ENCODE measurements at places on chromosomes 1 and 21.

GRCh38 chr21:18869104-18869503 is 465.5 kb upstream of the TMPRSS15 start:
- DNase-seq = no peak

- DNase-seq = no peak
Observed at GRCh38 chr1:40901886-40902852, 40.0 kb upstream of the CITED4 start.

DNA sequence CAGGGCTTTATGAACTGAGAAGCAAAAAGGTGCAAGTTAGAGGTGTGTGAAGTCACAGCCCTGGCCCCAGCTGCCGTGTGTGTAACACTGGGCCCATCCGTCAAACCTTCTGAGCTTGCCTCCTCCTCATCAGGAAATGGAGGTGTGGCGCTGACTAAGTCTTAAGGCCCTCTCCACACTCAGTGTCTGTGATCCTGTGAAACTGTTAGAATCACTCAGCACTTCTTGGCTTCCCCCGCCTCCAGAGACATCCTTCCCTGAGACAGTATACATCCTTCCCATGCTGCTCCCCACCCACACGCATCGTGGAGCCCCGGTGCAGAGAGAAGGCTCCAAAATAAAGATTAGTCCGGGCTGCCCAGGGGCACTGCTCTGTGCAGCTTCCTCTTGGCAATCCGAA is 33.3 kb downstream of the LRP8 start:
- no peak for DNase-seq

- peak; percentile 4 for DNase-seq
Observed at GRCh38 chr1:153936011-153936802, 10.3 kb downstream of the DENND4B start.

DNA sequence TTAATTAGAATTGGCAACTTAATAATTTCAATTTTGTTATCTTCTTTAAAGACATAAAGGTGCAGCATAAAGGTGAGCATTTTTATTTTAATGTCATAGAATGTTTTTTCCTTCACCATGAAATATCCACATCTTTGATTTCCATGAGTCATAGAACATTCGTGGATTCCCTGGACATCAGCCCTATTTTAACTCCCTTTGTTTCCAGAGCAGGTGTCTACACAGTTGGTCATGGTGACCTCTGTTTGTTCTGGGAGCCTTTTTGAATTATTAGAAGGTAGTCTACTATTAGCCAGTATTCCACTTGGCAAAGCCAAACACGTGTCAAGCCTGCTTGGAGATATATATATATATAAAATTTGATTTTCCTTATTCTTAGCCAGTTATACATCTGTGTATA is 572.9 kb downstream of the LTN1 start:
- no peak for DNase-seq

DNA sequence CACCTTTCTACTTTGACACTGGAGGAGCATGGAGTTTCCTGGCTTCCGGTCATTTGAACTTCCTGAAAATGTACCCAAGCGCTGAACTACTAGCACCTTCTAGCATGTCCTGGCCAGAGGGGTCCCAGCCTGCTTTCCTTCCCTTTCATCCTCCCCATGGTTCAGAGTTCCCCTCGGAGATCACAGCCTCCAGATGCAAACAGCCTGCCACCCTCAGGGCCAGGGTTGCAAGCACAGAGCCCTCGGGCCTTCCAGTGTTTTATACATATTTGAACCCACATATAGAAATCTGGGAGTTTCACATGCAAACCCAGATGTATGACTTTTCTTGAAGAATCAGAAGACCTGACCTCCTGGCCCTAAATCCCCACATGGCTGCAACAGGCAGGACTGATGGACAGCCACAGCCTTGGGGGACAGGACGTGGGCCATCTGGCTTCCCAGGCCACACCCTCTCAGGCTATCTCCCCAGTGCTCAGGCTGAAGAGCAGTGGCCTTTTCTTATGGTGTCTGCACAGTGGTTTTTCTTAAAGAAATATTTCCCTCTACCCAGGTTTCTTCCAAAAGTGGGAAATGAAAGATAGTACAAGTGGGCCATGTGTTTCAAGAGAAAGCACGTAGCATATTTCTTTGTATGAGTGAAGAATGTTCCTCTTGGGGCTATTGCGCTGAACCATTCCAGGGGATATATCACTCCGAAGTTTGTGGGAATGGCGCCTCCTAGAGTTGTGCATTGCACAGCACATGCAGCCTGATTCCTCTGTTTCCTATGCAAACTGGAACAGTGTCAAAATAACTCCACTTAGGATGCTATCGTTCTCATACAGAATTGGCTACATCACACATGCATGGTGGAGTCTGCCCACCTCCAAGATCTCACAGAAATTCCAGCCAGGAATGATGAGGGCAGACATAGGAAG is 232.0 kb upstream of the VAMP3 start:
- peak; percentile 77 for DNase-seq

DNA sequence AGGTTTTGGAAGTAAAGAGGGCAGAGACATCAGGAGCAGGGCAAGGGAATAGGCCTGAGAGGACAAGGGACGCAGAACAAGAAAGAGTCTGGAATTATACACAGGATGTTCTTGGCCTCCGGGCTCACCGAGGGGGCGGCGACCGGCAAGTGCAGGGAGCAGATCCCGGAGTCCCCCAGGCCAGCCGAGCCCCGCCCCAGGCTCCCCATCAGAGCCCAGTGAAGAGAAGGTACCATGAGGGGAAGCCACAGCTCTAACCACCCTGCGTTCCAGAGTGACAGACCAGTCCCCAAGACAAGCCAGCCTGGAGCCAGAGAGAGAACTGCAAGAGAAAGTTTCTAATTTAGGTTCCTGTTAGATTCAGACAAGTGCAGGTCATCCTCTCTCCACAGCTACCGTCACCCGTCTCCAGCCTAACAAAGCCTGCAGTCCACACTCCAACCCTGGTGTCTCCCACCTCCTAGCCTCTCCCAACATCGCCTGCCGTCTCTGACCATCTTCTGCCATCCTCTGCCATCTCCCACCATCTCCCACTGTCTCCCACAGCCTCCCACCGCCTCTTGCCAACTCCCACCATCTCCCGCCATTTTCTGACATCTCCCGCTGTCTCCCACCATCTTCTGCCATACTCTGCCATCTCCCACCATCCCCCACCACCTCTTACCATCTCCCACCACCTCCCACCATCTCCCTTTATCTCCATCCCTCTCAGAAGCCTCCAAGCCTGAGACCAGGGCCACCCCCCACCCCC is 42.5 kb downstream of the CAPN2 start:
- no peak for DNase-seq

- DNase-seq = peak; percentile 56
Observed at GRCh38 chr1:41728403-41729202, 190.1 kb downstream of the HIVEP3 start.

GRCh38 chr1:910311-910880 is 13.3 kb upstream of the SAMD11 start:
- DNase-seq = peak; percentile 41

DNA sequence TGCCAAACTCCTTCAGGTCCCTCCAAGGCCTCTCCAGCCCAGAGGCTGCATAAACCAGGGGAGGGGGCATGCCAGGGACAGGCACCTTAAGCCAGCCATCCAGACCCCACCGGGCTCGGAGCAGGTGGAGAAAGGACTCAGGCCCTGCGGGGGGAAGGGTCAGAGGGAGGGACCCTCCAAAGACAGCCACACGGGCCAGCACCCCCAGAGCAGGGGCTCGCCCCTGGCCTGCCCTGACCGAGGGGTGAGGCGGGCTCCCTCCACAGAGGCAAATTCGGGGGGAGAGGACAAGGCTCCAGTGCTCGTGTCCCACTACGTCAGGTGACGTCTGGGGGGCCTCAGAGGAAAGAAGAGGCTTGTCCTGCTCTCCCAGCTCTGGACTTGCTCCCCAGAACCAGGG is 8.2 kb downstream of the MEGF6 start:
- no peak for DNase-seq

- DNase-seq = peak; percentile 22
Observed at GRCh38 chr1:178774263-178774662, 49.2 kb downstream of the RALGPS2 start.

GRCh38 chr1:168861421-168862004 is 132.5 kb upstream of the DPT start:
- no peak for DNase-seq

GRCh38 chr1:36625253-36625934 is 142.7 kb upstream of the CSF3R start:
- peak; percentile 41 for DNase-seq

- no peak for DNase-seq
Observed at GRCh38 chr21:34197561-34197960, 124.2 kb downstream of the MRPS6 start.

DNA sequence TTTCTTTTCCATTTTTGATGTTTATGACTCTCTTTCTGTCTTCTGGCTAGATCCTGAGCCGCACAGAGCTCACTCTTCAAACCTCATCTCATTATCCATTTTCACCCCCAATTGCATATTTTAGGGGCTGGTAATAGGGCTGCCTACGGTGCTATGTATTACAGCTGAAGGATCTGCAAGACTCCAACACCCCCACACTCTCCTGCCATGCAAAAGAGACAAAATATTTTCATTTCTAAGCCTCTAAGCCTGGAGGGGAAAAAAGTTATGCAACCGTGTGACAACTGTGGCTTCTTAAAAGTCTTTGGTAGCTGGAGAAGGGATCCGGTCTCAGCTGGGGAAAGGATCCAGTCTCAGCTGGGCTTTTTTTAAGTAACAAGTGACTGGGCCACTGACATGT is 311.6 kb downstream of the NPHP4 start:
- no peak for DNase-seq

DNA sequence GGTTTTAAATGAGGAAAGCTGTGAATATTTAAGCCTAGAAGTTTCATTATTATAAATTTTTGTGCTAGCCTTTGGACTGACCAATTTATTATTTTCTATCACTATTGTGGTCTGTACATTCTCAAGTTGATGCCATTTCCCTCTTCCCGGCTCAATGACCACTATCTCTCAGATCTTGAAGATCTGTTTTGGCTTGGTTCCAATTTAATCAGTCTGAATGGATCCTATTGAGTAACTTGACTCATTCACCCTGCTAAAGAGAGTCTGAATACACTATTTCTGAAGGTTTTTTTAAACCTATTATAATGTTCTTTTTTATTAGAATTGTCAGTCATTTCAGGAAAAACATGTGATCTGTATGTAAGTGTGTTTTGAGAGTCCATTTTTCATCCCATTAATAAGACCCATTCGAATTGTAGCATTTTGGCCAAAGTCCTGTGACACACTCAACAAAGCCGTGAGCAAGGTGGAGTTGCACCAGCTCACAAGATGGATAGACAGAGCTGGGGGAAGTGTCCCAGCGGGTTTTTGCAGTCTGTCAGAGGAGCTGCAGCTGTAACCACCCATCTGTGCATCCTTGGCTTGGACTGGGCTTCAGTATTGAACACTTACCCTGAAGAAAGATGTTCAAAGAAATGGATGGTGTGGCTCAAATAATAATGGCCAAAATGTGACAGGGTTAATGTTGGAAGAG is 145.6 kb downstream of the NFIA start:
- DNase-seq = peak; percentile 27

GRCh38 chr1:234529950-234530237 is 50.9 kb upstream of the TARBP1 start:
- no peak for DNase-seq

DNA sequence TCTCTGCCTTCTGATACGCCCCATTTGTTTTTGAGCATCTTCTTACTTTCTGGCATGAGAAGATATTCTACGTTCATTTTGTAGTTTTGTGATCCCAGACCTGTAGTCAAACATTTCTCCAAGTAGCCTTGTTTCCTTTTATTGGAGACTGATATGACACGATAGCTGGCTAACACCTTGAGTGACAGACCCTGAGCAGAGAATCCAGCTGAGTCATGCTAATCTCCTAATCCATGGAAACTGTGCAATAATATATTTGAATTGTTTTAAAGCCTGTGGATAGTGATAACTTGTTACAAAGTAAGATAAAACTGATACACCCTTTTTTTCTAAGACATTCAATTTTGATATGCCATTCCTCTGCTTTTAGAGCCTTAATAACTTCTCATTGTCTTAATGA is 1.2 kb upstream of the IFI44L start:
- DNase-seq = no peak

DNA sequence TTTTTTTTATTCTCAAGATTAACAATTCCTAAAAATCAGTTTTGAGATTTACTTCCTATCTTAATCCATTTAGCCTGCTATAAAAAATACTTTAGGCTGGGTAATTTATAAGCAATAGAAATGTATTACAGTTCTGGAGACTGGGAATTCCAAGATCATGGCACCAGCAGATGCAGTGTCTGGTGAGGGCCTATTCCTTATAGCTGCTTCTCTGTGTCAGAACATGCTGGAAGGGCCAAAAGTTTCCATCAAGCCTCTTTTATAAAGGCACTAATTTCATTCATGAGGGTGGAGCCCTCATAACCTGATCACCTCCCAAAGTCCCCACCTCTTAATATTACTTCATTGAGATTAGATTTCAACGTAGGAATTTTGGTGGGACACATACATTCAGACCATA is 41.7 kb downstream of the RNF2 start:
- DNase-seq = no peak

DNA sequence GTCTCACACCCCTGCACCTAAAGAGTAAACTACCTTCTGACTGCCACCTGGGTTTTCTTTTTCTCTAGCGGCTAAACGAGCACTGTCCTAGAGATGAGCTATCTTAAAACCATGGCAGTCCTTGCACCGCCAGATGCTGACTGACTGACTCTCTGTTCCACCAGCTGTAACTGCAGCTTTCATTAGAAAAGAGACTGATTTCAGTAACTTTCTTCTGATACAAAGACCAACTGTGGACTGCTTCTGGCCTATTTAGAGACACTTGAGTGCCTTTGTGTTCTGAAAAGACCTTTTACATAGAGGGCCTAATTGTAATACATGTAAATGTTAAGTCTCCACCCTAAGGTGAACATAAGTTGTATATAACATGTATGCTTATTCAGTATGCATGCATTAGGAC is 152.5 kb downstream of the DISC1 start:
- no peak for DNase-seq

DNA sequence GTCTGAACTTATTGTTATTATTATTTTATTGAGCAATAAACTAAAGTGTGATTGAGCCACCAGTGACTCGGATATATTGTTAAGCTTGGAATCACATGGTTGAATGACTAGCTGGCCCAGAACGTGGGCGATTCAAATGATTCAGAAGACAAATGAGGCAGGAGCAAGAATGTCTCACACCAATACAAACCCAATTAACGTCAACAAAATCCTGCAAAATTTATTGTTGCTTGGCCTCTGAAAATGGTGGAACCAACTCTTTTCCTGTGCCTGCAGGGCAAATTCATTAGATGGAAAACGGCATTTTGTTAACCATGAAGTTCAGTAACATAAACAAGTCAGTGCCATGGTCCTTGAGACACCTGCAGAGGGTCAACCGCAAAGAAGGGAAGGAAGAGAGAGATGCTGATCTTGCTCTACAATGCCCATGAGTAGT is 482.0 kb downstream of the SETD4 start:
- DNase-seq = no peak

GRCh38 chr1:161098210-161099068 is at the start of gene KLHDC9:
Gene KLHDC9, plus strand, starts transcription at chr1:161098361. Its CDS starts 175 bp downstream, at chr1:161098536.
- peak; percentile 92 for DNase-seq

DNA sequence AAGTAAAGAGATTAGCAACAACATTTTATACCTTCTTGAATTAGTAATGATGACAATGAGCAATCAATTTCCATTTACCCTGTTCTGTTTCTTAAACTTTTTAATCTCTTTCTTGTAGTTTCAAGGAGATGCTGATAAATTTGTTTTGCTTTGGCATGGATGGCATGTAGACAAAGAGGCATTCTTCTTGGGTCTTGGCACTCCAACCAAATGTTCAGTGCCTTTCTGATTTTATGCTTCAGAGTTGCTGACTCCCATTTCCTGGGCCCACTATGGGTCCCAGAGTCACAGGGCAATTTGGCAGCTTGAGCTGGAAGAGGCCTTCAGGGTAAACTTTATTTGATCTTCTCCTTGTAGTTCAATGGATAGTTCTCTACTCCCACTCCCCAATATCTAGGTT is 42.1 kb upstream of the OSBPL9 start:
- no peak for DNase-seq
